Stimulated activated effector memory CD8-positive, alpha-beta T cell treated with anti-CD3 and anti-CD28 coated beads, Interleukin-12 subunit alpha, Interleukin-12 subunit beta, amount 100 ng/mL, for 72 hours (primary cell): ENCODE measurements at places on chromosomes 16 and 17.

DNA sequence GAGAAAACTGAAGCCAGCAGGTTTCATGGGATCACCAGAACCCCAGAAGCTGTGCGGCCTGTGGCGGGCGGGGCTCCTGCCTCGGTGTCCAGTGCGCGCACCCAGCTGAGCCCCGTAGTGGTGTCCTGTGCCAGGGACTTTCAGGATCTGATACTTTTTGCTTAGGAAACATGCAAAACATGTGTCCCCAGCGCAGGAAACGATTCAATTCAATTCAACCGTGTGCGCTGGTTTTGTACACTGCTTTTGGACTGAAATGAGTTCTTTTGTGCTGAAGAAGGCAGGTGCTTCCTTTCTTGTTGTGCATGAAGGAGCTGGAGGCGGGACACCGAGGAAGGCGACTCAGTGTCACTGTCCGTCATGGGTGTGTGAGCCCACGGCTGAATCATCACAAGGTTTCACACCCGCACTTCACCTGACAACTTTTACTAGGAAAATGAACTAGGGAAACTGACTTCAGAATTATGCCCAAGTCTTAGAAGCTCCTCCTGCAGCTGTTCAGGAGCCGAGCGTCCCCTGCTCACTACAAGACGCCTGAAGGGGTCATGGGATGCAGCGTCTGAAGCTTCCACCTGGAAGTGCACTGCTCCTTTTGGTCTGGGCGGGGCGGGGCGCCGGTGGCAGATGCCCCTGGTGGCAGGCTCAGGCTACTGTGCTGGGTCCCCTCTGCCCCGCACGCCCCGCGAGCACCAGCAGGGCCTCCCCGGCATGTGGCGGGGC, 31.4 kb upstream of the ZNF750 start:
- DNase-seq = no peak

GRCh38 chr17:9202532-9202931, 181.2 kb downstream of the NTN1 start:
- DNase-seq = no peak

- DNase-seq = no peak
These were observed 303.7 kb upstream of the TNRC6C start for GRCh38 chr17:77654850-77655249.

DNA sequence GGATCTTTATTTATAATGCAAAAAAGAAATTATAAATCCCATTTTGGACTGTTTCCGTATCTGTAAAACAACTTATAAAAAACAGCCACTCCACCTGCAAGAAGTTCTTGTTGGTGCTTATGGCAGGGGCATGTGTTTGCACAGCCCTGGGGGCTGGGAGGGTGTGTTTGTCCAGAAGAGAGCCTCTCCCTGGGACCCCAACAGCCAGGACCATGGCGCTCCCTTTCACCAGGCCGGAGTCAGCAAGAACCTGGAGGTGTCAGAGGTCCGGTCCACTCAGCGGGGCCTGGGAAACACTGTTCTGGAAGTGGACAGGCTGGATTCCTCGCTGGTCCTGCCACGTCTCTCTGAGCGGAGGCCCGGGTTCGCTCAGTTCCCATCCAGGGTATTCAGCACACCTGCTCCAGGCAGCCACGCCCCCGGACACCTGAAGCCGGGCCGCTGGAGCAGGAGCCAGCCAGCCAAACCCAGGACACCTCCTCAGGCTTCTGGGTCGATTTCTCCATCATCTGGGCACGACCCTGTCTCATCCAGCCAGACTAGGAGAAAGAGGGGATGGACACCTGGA, 18.9 kb upstream of the GINS2 start:
- no peak for DNase-seq

- DNase-seq = no peak
These were observed 20.4 kb downstream of the POLR3E start for GRCh38 chr16:22317625-22318024.

GRCh38 chr16:2930236-2930635, 18.5 kb downstream of the FLYWCH1 start:
- no peak for DNase-seq

- DNase-seq = no peak
These were observed 339.0 kb downstream of the MAF start for GRCh38 chr16:79261481-79261940.

GRCh38 chr17:57890857-57891232, 41.0 kb upstream of the MRPS23 start:
- no peak for DNase-seq

GRCh38 chr16:85750827-85751697, at the start of gene C16orf74:
TSS of gene C16orf74 (minus strand) at chr16:85751096. CDS start at chr16:85735217, 15,879 bp downstream.
- no peak for DNase-seq

- DNase-seq = no peak
These were observed 6.2 kb upstream of the SLC16A13 start for GRCh38 chr17:7029659-7030058.

- no peak for DNase-seq
These were observed 26.5 kb downstream of the YPEL2 start for GRCh38 chr17:59357929-59358328.

DNA sequence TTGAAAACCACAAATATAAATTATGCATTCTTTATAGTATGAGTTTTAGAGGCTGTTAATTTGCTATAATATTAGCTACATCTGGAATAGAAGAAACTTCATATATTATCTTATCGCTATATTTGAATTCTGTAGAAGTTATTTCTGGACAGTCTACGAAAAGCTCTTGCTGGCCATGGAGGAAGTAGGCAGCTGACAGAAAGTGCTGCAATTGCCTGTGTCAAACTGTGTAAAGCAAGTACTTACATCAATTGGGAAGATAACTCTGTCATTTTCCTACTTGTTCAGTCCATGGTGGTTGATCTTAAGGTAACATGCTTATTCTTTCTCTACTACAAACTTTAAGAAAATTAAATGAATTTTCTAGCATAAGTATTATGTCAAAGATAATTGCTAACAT, 96.8 kb downstream of the OMG start:
- no peak for DNase-seq

GRCh38 chr16:77888871-77889270, 100.5 kb downstream of the VAT1L start:
- no peak for DNase-seq

- no peak for DNase-seq
These were observed 81.4 kb downstream of the CNGB1 start for GRCh38 chr16:57889522-57889921.

DNA sequence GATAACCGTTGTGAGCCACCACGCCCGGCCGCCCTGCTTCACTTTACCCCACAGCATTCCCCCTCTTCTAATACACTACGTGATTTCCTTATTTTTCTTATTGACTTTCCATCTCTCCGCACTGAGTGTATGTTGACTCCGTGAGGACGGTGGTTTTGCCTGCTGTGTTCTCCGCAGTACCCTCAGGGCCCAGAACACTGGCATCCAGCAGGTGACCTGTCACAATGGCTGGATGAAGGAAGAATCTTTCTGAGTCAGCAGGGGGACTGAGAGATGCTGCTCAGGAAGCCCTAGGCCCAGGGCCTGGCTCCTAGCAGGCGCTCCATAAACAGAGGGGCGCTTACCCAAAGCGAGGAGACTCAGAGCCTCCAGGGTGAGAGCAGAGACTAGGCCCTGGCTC, 79.5 kb downstream of the RTN4RL1 start:
- DNase-seq = no peak

DNA sequence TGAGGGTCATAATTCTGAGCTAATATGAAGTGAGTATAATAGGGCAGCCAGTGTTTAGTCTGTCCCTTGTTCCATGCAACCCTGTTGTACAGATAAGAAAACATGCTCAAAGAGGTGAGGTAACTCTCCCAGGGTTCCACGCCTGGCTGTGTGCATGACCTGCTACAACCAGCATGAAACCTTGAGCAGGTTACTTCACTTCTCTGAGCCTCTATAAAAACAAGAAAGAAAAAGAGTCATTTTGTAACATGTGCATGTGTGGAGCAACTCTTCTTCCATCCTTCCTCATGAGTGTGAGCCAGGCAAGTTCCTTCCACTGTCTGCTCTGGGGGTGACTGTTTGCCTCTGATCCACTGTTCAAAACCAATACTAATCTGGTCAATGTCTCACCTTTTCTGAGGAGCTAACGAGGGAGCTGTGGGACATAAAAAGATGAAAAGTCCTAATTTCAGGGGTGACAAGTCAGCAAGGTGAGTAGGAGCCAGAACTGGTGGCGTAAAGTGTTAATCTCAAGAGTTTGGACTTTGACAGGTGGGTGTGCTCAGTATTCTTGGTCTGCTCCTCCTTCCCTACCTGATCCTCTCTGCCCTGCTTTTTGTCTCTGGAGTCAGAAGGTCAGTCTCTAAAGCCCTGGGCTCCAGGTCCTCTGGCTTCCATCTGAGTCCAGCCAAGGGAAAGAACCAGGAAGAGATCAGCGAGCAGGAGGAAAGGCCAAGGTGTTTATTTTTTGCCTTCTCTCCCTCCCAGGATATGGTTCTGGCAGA, 21.5 kb downstream of the GFOD2 start:
- DNase-seq = no peak

- DNase-seq = no peak
These were observed 3.4 kb upstream of the UQCRC2 start for GRCh38 chr16:21949713-21950260.
